Kidney tubule cell (primary cell): ENCODE measurements at places on chromosomes 4 and X.

DNA sequence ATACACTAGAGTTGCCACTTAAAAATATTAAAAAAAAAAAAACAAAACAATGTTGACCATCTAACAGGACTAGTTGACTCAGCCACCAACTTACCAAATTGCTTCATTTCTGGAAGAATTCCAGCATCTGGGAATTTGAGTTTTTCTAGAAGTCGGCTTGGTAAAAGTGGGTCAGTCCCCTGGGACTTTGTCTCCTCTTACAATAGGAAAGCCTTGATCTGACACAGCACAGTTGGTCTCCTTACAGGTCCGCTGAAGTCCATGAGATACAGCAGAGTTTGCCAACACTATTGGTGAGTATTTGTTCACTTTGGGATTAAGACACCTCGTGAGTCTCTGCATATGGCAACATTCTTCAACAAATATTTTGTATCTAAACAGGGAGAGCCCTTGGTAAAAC is 18.2 kb upstream of the DDIT4L start:
- DNase-seq: peak; percentile 30

- no peak for DNase-seq
Observed at GRCh38 chrX:30343206-30343605, 34.0 kb upstream of the NR0B1 start.

DNA sequence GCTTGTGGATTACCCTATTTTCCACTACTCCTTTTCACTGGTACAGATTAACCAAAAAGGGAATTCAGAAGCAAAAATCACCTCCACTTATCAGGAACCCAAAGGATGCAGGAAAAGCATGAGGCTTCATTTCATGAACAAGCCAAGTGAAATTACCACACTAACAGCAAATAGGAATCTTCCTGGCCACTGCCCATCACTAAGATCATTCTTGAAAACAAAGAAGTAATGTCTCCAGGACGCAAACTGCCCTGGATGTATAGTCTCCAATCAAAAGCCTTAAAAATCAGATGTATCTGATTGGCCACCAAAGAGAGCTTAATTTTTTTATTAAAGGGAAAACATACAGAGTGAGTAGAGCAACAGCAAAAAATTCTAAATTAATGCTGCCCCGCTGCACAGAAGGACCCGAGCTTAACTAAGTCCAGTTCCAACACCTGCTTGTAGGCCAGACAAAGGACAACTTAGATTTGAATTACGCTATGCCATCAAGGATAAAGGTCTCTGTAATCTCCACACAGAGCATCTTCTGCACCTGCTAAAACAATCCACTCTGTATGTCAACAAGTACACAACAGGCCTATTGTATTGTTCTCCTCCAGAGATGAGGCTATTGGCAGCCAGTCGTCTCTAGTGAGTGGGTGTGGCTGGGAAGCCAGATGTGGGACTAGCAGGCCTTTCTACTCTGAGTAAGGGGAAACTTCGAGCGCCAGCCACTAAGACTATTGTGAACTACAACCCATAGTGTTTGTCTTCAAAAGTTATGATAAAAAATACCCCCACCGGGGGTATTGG is 12.4 kb downstream of the ZDHHC9 start:
- no peak for DNase-seq

- no peak for DNase-seq
Observed at GRCh38 chr4:86560447-86560846, 33.7 kb upstream of the PTPN13 start.

GRCh38 chr4:56909086-56909894 is 1.6 kb downstream of the REST start:
- DNase-seq: peak; percentile 59

DNA sequence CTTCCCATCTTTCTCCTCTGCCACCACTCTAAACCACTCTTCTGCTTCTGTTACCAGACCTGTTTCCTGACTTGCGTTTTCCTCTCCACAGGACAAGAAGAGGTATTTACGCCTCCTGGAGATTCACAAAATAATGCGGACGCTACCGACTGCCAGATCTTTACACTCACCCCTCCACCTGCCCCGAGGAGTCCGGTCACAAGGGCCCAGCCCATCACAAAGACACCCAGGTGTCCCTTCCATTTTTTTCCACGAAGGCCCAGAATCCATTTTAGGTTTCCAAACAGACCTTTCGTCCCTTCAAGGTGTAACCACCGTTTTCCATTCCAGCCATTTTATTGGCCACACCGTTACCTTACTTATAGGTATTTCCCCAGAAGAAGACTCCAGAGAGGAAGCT is 8.2 kb downstream of the ODAPH start:
- DNase-seq: no peak

DNA sequence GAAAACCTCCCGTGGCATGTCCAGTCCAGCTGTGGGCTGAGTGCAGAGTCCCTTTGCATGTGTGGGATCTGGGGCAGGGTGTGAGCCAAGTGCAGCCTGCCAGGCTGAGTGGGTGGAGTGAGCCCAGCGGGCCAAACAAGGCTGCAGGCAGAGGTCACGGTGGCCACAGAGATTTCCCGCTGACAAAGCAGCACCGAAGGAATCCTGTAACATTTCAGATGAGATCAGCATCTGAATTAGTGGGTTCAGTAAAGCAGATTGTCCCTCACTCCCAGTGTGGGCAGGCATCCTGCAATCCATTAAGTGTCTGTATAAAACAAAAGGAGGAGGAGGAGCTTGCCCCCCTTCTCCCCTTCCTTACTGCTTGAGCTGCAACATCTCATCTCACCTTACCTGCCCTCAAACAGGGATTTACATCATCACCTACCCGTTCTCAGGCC is 324.4 kb downstream of the FAT4 start:
- peak; percentile 36 for DNase-seq

DNA sequence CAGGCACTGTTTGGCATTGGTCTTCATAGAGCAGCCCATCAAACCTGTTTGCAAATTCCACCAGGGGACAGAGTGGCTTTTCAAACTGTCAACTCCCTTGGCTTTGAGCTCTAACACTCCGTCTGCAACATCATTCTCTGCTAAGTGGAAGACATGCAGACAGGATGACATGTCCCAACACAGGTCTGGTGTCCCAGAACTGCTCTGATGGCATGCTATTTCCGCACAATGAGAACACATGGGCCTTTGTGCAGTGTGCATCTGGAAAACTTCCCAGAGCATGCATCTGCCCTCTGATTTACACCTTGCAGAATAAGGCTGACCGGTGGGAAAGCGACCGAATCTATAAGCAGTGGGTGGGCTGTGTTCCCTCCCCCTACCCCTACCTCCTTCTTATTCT is 212.8 kb upstream of the GYPA start:
- DNase-seq: no peak

DNA sequence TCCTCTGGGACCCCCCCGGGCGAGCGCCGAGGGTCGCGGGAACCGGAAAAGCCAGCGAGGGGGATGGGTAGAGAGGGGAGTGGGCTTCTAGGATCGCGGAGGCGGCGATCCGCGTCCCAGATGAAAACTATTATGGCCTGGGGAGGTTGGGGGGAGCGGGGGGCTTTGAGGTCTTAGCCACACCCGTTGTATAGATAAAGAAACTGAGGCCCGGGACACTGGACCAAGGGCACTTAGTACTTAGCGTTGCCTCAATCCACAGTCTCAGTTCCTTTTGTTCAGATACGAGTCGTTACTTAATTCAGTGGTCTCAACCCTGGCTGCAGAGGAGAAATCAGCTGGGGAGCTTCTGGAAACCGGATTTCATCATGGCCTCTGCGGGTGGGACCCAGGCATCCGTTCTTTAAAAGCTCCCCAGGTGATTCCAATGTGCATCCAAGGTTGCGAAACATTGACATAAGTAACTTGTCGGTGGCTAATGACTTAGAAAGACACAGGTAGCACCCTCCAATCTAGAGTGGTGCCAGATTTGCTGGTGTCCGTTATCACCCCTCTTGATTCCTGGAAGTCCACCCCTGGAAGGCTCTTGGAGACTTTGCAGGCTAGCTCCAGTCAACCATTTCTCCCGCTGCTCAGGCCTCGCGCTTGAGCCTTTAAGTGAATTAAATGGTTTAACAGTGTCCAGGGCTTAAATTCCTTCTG is 90.7 kb downstream of the GEMIN8 start:
- no peak for DNase-seq

GRCh38 chrX:38312436-38312835 is 14.9 kb downstream of the RPGR start:
- DNase-seq: peak; percentile 78

DNA sequence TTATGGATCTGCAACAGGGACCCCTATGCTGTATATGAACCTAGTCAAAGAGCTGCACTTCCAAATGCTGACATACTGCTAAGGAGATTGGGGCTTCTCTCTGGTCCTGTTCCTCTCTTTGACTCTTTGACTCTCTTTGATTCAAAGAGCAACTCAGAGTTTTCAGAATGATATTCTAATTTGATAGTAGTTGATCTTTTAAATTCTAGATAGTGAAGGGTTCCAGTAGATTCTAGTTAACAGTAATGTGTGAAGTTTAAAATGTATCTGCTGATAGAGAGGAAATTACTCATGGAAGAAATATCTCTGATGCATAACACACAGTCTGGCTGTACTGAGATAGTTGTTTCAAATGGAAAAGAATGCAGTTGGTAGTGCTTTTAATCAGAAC is 239.1 kb downstream of the RASL11B start:
- DNase-seq: peak; percentile 64

- peak; percentile 8 for DNase-seq
Observed at GRCh38 chrX:29555465-29556091, 659.8 kb upstream of the MAGEB2 start.

DNA sequence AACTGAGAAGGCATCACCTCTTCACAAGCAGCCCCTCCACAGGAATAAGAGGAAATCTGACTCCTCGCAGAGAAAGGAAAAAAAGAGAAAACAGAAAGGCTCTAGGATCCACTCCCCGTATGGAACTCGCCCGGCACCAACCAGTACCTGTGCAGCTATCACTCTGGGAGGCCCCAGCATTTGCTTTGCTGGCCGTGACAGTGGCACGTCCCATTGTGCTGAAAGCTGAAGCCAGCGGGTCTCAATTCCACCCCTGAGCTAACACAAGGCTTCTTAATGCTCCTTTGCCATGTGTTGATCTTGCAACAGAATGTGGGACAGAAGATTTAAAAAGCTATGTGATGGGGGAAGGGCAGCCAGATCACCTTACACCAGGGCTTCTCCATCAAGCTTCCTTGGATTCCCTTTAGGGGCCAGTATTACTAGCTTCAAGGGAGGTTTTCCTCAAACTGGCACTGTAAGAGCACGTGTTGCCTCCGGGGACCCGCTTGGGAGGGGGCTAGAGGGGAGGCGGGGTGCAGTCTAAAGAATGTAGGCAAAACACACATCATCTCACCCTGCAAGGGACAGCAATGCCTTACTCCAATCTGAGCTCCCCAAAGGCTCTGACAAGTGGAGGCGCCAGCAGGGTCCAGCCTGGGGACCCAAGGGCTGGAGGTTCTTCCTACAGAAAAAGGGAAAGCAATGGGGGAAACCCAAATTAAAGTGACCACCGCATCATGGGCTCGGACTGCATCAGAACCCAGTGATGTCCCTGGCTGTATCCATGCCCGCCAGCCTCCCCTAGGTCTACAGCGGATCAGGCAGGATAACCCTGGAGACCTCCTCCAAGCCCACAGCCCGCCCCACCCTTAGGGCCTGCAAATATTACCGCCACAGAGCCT is 1.2 kb downstream of the USP46 start:
- peak; percentile 12 for DNase-seq

GRCh38 chr4:8336412-8337075 is 67.0 kb downstream of the HTRA3 start:
- peak; percentile 94 for DNase-seq

DNA sequence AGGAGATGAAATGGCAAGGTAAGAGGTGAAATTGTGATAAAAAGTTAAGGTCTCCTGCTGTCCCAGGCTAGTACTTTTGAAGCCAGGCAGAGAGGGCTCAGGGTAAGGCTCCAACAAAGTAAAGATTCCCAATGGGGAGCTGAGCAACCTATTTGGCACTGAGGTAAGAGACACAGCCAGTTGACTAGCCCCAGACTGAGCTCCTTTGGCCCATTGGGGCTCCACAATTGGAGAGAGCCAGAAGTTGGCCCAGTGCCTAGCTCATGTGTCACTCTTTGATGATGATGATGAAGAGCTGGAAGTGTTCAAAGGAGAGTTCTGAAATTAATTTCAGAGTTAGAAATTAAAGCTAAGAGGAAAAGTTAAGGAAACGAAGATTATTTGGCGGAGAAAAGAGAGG is 94.6 kb downstream of the RLIM start:
- DNase-seq: no peak

DNA sequence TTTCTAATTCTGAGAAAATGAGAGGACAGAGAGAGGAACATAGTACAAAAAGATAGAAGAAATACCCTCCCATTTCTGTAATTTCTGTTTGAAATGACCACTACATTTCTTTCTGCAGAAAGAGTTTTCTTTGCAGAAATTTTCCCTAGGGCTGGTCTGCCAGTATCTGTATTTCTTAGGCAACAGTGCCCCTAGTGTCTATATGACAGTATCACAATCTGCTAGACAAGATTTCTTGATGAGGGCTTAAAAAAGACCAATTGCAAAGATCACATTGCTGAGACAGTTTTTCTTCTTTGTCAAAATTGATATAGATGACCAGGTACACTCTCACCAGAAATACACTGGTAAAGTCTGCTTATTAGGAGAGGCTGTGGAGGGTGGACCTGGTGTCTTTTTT is 81.0 kb upstream of the ZDHHC15 start:
- DNase-seq: peak; percentile 35
